ENCODE measurements at places on chromosomes 5 and 9.

- DNase-seq: no peak
These were observed 48.8 kb downstream of the SLC6A7 start for GRCh38 chr5:150238646-150239045.

DNA sequence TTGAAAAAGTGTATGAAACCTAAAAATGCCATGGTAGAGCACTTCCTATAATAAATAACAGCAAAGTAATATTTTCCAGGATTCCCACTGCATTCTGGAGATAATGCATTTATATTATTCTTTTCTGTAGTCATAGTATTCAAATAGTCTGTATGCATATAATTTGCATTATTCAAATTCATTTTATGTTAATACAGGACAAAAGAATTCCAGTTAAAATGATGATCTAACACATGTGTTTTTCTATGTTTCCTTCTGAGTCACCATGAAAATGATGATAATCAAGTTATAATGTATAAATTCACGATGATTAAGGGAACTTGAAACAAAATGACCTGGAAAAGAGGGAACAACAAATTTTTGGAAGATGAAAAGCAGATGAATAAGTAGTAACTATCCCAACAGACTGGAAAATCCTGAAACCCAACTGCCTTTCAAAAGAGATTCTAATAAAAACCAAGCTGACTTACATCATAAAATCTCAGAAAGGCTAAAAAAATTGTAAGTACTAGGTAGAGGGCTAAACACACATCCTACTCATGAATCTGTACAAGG is 358.6 kb upstream of the PAPPA start:
- DNase-seq: no peak

DNA sequence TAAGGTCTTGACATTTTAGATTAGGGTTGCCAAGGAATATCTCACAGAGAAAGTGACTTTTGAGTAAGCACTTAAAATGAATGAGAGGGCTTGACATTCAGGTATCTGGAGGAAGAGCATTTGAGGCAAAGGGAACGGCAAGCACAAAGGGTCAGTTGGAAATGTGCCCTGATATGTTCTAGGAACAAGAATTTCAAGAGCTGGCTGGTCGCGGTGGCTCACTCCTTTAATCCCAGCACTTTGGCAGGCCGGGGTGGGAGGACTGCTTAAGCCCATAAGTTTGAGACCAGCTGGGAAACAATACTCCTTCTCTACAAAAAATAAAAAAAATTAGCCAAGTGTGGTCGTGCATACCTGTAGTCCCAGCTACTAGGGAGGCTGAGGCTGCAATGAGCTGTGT is 16.5 kb downstream of the KIAA1958 start:
- no peak for DNase-seq

- DNase-seq: no peak
These were observed 671.4 kb downstream of the NR2F1-AS1 start for GRCh38 chr5:92909602-92909962.

GRCh38 chr5:110625376-110625999 is 101.0 kb downstream of the TMEM232 start:
- peak; percentile 33 for DNase-seq

GRCh38 chr5:133420440-133421301 is 191.7 kb downstream of the FSTL4 start:
- no peak for DNase-seq

DNA sequence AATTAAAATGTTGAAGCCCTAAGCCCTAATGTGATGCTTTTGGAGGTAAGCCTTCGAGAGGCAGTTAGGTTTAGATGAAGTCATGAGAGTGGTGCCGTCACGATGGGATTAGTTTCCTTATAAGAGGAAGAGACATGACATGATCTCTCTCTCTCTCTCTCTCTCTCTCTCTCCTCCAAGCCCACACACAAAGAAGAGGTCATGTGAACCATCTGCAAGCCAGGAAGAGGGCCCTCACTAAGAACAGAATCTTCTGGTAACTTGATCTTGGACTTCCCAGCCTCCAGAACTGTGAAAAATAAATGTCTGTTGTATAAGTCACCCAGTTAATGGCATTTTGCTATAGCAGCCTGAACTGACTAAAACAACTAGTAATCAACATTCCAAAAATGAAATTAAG is 175.5 kb downstream of the GNA14 start:
- DNase-seq: no peak

GRCh38 chr5:153831973-153832372 is 206.7 kb downstream of the FAM114A2 start:
- DNase-seq: no peak

All from GM03348 (cell line).